Pons (tissue), 1 donor: ENCODE measurements at places on chromosomes 12 and 14.

DNA sequence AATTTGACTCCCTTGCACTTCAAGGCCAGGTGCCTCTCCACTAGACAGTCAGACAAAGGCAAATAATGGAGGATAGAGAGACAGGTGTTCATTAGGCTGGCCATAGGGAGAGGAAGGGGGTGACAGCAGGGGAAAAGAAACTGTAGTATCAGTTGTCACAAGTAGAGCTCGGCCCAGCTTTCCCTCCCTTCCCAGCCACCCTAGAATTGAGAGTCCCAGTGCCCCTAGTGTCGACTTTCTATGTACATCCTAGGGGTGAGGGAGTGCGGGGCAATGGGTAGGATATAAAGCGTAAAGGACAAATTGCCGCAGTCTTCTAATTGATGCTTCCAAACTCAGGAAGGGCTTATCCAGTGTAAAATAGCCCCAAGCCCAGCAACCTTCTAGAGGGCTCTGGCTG lies 39.0 kb downstream of the BAZ2A start:
- no peak for DNase-seq

- peak; percentile 4 for DNase-seq
These were observed 55.9 kb upstream of the SRRM4 start for GRCh38 chr12:118925407-118925806.

DNA sequence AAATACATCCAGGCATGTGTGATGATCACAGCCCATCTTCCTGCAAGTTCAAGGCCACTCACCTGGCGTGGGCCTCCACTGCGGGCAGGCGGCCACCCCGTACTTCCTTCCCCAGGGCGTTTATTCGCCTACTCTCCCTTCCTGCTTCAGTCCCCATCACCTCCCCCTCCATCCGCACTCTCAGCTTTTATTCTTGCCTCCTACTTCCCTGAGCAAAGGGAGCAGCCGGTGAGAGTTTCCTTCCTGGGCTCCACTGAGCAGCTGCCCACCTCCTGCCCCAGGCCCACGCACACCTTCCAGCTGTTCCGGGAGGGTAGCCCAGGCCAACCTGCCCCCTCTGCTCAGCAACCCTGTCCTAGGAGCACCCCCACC lies 4.1 kb downstream of the CYP46A1 start:
- DNase-seq, result no peak

DNA sequence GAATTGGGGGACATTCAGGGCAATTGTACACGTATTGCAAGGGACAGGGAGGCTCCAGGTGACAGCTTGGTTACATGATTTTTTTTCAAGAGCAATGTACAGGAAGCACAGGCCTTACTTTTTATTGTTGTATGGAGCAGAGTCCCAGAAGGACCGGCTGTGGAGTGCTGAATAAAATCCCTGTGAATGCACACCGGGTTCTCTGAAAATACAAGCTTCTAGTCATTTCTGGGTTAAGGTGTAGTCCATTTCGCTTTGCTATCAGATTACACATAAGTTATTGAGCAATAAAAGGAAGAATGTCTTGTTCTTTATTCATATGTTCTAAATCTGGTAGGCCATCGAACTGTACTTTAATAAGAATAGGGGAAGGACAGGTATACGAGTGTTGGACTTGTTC lies 52.2 kb downstream of the PDE3A start:
- no peak for DNase-seq

DNA sequence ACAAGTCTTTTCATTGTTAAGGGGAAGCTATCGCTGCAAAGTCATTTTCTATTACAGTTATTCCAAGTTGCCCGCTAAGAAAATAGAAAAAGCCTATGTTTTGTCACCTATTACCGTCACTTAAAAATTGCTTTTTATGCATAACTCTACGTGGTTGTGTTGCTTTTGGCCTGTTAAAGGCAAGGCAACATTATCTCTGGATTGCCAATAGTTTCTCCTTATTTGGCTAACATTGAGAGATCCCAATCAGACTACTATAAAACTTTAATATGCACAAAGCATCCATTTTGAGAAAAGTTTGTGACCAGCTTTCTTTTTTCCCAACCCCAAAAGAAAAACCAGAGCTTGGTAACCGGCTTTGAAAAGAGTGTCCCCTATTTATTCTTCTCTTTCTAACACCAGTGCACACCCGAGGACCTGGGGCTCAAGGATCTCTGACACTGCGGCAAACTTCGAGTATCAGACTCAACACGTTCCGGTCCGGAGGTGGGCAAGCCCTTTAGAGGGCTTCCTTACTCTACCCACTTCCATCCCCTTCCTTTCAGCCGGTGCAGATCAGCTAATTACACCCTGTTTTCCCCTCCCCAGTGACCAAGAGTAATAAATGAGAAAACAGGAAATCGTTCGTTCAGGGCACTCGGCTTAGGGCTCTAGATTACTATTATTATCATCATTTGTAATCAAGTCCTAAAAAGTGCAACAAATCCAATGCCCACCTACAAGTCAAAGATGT lies 1.2 kb downstream of the PPP1R12A start:
- peak; percentile 48 for DNase-seq

DNA sequence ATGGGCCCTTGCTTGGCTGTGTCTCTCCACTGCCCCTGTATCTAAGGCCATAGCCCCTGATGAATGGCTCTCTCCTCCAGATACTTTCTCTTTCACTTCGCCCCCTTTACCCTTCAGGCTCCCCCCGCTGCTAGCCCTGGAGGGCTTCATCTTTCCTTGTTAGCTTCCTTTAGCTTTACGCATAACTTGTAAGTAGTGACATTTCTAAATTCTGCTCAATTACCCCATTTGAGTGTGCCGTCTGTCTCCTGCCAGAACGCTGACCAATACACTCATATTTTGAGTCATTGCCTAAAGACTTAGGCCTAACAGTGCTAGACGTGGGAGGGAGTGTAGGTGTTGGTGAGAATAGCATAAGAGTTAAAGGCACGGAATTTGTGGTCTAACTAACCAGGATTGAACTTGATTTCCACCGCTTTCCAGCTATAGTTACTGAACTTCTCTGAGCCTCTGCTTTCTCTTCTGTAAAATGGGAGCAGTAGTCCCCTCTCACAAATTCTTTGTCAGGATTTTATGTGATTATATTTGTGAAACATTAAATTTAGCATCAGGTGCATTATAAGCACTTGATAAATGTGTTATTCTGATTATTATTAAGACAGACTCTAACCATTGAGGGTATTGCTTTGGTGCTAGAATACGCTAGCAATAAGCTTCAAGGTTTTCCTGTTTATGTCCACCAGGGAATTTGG lies 129.3 kb downstream of the ZFP36L1 start:
- DNase-seq, result no peak

GRCh38 chr14:64391113-64391725 lies 3.1 kb downstream of the MTHFD1 start:
- DNase-seq, result no peak

GRCh38 chr14:58636129-58636528 lies 1.6 kb upstream of the DACT1 start:
- DNase-seq, result no peak

DNA sequence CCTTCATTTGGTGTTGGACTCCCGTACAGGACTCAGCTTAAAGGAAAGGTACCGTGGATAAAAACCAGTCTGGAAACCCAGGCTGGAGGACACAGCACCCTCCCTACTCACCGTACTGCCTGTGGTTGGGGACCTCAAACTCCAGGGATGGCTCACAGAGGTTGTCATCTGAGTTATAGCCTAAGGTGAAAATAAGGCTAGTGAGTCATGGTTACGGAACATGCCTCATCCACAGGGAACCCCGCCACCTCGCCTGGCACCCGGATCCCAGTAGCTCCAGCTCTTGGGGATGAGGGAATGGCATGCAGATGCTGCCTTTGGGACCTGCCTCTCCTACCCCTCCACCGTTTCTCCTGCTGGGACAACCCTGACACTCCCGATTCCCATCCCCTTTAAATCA lies 36.8 kb upstream of the GPR68 start:
- DNase-seq, result no peak

DNA sequence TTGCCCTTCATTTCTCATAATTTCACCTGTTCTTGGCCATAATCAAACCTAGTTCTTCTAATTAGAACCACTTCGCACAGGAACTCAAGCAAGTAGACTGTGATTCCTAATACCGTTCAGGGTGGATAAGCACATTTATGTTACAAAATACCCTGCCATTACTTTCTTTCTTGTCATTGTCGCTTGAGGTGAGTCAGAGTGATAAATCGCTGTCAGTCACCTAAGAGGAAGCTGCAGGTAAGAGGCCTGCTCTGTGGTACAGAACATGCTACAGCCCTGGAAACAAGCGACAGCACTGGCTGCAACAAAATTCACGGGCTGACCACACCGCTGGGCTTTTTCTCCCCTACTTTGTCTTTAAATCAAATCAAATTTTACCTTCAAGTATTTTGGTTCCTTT lies 218.2 kb downstream of the ANO6 start:
- DNase-seq, result no peak

- no peak for DNase-seq
These were observed 615 bp downstream of the DDX51 start for GRCh38 chr12:132143336-132144071.

GRCh38 chr14:101058571-101058970 lies 155.0 kb upstream of the RTL1 start:
- DNase-seq, result no peak

DNA sequence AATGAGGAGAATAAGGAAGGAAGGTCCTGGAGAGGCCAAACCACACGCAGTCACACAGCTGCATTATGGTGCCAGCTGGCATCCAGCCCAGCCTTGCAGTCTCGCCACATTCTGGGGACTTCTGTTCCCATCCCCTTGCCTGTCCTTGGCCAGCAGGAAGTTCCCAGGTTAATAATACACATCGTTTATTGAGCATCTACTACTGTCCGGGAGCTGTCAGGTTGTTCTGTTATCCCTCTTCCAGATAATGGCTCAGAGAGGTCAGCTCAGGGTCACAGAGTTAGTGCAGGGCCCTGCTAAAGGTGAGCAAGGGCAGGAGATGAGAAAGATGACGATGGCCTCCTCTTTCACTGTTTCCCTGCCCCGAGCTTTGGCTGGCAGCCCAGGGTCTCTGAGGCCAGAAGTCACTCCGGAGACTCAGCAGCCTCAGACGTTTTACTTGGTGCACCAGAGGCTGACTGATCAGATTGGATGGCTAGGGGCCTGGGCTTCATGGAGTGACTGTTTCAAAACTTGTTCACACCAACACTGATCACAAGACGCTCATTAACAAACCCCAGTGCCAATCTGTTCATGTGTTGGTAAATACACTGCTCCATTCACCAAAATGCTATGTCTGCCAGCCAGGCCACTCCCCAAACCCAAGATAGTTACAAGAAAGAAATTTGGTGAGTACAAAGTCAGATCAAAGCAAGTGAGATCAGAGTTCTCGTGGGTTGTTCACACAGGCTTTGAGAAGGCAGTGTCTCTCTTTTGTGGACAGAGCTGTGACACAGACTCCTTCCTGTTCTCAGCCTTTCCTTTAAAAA lies 79.2 kb downstream of the B4GALNT3 start:
- peak; percentile 69 for DNase-seq

DNA sequence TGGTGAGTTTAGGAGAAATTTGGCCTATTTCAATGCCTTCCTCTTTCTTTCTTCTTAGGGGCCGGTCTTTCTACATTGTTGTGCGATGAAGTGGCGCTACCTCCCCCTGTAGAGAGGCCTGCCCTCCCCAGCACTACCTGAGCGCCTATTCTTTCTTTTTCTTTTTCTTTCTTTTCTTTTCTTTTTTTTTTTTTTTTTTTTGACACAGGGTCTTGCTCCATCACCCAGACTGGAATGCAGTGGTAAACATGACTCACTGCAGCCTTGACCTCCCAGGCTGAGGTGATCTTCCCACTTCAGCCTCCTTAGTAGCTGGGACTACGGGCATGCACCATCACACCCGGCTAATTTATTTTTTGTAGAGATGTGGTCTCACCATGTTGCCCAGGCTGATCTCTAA lies 136.1 kb upstream of the MAX start:
- no peak for DNase-seq

GRCh38 chr14:61733972-61734371 lies 28.2 kb upstream of the SNAPC1 start:
- DNase-seq, result no peak

DNA sequence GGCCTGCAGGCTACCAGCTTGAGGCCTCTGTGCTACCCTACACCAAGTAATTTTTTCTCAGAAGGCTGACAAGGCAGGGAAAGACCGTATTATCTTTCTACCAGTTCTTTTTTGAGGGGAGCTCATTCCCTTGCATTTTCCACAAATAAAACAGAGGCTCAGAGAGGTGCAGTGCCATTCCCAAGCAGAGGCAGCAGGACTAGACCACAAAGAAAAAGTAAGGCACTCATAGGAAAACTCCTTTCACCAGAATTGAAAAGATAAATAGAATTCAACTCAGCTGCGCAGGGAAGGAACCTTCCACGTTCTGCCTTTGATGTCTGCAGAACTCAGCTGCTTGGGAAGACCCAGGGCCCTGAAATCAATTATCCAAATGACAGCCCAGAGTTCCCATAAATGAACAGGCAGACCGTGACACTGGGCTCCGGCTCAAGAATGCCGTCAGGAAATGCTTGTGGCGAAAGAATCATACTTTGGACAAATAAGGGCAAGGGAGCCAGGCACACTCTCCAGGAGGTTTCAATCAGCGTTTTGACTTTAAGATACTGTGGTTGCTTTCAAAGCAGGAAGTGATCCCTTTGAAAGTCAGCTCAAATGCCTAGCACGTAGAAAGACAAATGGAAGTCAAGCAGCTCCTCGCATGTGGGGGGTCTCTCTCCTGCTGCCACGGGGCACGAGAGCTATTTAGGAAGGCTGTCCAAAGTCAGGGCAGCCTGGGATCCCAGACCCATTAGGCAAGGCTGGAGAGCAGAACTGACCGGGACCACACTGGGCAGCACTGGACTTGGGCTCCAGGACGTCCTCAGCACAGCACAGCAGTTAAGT lies 14.0 kb downstream of the KCTD10 start:
- peak; percentile 54 for DNase-seq

- peak; percentile 49 for DNase-seq
These were observed 17.5 kb downstream of the DYRK4 start for GRCh38 chr12:4579305-4580102.

DNA sequence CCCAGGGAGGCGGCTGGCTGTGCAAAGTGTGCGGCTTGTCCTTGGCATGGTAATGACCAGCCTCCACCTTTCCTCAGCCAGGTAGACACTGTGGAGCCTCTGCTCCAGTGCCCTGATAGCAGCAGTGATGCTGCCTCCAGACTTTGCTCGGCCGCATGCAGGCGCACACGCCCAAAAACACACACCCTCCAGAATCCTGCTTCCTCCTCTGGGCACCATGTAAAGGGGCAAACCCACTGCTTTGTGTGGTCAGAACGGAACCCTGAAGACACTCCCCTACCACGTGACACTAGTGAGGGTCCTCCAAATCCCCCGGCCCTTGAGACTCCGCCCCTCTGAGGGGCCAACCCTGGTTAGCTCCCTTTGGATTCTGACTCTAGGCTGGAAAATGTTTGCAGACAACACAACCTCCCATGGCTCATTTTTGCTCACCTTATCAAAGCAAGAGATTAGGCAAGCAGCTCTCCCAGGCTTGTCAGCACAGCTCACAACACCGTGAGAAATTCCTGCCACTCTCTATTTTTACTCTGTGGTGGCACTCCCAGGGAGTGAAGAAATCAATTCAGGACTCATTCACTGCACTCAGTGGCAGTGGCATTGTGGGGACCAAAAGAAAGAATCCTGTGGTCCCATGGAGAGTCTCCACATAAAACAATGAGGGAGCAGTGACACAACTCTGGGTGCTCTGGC lies 4.5 kb downstream of the KRT77 start:
- DNase-seq, result no peak

- DNase-seq, result no peak
These were observed 520.5 kb upstream of the STXBP6 start for GRCh38 chr14:25570483-25570882.
